ENCODE measurements at places on chromosomes 5 and 9. TPM values are rescaled to one million over a fixed set of nuclear protein-coding genes. Genes with fewer than 3 reads are reported as not detected.

The GMCL2 gene
- total RNA-seq, result not detected

DNA sequence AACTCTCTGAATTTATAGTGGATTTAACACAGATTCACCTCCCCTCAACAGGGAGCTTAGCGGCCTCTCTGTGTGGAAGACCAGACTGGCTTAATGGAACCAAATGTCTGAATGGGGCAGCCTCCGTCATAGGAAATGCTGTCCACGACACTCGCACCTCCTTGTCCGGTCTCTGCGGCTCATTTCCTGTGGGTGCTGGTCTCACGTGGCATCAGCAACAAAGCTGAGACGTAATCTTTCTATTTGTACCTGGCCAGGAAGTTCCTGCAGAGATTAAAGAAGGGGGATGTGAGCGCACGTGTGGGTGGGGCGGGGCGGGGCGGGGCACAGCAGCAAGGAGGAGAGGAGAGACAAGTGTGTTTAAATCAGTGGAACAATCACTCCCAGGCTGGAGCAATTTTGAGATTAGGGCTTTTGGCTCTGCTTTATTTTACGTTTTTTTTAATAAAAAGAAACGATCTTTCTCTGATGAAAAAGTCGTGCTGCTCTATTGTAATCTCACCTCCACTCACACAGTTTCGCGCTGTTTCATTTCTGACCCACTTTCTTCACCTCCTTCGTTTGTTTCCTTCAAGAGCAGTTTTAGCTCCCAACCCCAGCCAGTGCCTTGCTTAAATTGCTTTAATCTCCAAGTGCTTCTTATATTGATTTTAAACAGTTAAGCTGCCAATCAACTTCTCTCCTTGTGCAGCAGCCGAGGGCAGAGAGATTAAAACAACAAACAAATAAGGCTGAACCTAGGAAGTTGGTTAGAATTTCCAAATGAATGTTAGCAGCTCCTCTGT, 132.2 kb upstream of the ASTN2 start:
- DNase-seq, result peak; percentile 20

GRCh38 chr5:122182491-122182921, 53.2 kb downstream of the ZNF474 start:
- no peak for DNase-seq

DNA sequence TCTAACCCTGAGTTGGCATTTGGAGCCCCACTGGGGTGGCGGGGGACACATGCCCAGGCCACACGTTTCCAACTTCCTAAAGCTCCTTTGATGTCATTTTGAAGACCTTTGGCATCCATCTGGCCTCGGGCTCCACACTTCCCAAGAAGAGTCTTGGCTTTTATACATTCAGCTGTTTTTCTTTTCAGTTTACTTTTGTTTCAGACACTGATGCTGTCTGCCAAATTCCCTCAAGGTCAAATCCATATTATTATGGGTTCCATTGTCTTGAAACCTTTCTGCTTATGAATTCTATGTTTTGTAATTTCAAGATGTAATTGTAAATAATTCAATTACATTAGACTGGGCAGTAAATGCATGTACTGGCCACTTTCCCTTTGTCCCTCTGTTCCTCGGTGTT, 23.7 kb upstream of the NFIB start:
- no peak for DNase-seq

DNA sequence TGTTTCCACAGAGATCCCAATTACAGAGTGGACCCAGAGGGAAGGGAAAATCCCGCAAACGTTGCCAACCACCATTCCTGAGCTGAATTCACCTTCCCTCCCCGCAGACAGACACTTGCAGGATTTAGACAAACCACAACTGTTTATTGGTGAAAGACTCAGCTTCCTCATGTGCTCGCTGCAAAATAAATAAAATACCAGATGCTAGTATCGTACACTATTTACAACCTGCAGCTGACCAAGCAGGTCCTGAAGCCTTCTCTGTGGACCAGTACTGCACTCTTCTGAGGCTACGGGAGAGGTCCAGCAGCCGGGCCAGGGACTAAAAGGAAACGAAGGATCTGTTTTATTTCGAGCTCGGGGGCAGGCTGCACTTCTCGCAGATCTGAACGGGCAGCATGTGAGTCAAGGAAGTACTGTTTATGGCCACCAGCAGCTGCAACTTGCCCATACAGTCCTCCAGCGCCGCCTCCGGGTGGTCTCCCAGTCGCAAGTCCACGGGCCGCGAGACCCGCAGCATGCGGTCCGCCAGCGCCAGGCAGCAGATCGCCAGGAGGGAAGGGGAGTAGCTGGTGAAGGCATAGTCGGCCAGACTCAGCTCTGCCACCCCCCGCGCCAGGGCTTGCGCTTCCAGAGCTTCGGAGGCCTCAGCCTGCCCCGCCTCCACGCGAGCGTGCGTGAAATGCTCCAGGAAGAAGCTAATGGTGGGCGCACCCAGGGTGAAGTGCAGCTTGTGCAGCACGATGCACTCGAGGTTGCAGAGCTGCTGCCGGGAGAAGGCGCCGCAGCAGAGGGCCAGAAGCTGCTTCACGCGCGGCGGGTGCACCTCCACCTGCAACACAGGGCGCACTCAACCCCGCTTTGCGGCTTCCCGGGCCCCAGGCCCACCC, 2.1 kb downstream of the CCNO start:
- DNase-seq, result peak; percentile 64

GRCh38 chr9:99986642-99987041, 80.2 kb downstream of the STX17 start:
- DNase-seq, result no peak

GRCh38 chr9:22216730-22217172, 207.6 kb upstream of the CDKN2B start:
- DNase-seq, result no peak

DNA sequence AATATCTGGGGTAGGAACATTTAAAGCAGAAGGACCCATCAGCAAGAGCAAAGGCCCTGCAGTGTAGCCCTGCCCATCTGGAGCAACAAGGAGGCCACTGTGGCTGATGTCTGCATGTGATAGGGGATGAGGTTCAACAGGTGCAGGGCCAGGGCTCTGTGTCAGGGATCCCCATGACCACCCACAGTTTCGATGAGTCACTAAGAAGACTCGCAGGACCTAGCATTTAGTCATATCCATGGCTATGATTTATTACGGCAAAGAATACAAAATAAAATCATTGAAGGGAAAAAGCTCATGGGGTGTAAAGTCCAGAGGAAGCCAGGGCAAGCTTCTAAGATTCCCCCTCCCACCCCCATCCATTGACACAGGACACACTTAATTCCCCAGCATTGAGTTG, 188.6 kb downstream of the ADGRV1 start:
- no peak for DNase-seq

- no peak for DNase-seq
Measured at GRCh38 chr5:117486261-117486660, 911.6 kb upstream of the SEMA6A start.

DNA sequence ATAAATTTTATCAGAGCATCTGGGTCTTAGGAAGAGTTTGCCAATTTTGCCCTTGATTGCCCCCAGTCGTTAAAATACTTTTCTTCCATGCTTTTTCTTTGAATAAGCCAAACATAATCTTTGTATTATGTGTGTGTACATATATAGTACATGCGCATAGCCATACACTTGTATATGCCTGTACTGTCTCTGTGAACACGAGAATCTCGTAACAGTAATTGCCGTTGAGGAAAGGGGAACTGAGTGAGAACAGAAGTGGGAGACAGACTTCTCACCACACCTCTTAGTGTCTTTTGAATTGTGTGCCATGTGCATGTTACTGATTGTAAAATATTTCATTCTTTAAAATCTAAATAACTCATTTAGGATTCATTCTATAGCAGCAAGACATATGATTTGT, 79.6 kb upstream of the GRHPR start:
- DNase-seq, result no peak

GRCh38 chr9:105264380-105264779, 19.9 kb downstream of the SLC44A1 start:
- no peak for DNase-seq

GRCh38 chr5:157142317-157143126, at the start of gene MED7:
TSS of gene MED7 (minus strand) at chr5:157142865. CDS start at chr5:157139431, 3,434 bp downstream.
- DNase-seq, result peak; percentile 87

The NR6A1 gene
- total RNA-seq, result 0.11 TPM

- DNase-seq, result no peak
Measured at GRCh38 chr9:76943054-76943453, 37.1 kb upstream of the PRUNE2 start.

- no peak for DNase-seq
Measured at GRCh38 chr5:17381932-17382331, 116.1 kb upstream of the TAF11L2 start.

All from activated naive CD8-positive, alpha-beta T cell treated with anti-CD3 and anti-CD28 coated beads, Interleukin-2, amount 10 ng/mL, durations not matched to agents 7 days and 5 days (primary cell).